ENCODE measurements at places on chromosomes 2 and 18.

GRCh38 chr2:128537646-128538045, 219.0 kb upstream of the HS6ST1 start:
- DNase-seq = no peak

DNA sequence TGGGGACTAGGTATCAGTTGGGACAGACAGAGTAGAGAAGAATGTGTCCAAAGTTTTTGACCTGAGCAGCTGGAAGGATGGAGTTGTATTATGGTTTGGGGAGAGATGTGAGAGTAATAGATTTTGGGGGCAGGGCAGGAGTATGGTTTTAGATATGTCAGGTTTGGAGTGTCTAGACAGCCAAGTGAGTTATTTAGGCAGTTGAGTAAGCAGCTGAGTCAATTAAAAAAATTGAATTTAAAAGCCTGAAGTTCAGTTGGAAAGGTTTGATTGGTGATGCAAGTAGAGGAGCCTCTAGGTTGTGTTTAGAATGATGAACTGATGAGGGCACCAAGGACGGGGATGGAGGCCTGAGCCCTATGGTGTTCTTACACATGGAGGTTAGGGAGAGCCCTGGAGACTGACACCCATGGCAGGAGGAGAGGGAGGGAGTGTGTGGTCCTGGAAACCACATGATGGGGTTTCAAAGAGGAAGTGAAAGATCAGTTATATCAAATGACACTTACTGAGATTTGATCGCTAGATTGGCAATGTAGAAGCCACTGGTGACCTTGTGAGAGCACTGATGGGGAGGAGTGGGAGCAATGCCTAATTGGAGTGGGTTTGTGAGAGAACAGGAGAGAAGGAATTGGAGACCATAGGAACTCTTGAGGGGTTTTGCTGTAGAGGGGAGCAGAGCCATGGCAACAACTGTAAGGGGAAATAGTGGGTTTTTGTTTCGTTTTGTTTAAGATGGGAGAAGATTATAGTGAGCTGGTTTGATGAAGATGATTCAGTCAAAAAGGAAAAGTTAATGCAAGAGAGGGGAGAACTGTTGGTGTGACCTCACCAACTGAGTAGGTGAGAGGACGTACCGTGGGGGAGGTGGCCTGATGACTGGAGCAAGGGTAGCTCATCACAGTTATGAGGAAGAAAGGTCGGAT, 10.3 kb downstream of the ITGA6 start:
- DNase-seq = no peak

GRCh38 chr2:239975665-239976064, 49.5 kb downstream of the NDUFA10 start:
- no peak for DNase-seq

DNA sequence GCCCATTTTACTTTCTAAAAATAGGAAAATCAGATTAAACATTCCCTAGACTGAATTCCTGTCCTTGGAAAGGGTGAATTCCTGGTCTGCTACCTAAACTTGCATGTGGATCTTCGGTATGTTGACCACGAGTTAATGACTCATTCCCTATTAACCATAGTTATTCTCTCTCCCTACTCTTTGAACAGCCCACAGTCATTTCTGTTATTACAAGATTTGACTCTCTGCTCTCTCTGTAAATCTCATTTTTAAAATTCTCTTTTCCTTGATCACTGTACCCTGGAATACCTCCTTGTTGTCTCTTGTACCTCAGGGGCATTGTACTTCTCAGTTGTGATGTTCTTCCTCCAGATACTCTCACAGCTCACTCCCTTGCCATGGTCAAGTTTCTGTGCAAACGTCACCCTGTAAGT, 92.0 kb upstream of the GULP1 start:
- DNase-seq = no peak

- DNase-seq = no peak
Observed at GRCh38 chr2:61017556-61018317, at the start of the genes PEX13 and PUS10. TSS of gene PEX13 (plus strand) at chr2:61017720. CDS start at chr2:61017760, 40 bp downstream. TSS of gene PUS10 (minus strand) at chr2:61018255. CDS start at chr2:61011890, 6,365 bp downstream.
